ENCODE measurements at places on chromosomes 7 and 10.

GRCh38 chr7:135933509-135934188, 43.5 kb downstream of the MTPN start:
- no peak for DNase-seq

GRCh38 chr7:2052657-2053048, 180.1 kb downstream of the MAD1L1 start:
- no peak for DNase-seq

DNA sequence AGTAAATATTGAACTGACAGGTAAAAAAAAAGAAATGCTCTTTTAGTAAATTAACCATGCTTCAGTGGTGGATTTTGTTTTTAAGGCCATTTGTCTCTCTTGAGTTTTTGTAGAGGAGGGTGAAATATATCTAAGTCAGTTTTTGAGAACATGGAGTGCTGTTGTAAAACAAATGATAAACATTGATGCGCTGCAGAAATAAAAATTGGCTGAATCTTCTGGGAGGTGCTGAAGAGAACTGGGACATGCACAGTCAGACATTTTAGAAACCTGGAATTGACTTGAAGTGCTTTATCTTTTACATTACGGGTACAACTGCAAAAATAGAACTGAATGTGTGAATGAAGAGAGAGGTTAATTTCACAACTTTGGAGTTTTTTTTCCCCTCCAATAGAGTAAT, 203.0 kb upstream of the HDAC9 start:
- DNase-seq, result no peak

DNA sequence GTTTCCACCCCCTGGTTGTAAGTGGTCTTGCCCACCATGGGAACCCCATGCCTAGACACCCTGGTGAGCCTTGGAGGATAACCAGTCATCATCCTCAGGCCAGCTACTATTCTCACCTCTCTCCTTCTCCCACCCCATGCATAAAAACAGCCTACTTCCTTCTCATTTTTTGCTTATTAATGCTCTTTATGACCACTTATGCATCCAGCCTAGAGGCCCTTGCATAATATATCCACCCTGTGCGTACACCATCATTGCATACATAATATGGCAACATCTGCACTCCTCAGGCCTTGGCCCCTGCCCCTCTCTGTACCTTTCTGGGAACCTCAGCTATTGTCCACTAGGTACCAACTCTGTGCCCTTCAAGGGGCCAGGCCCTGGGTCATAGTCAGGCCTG, 91.0 kb downstream of the CDH23 start:
- no peak for DNase-seq

DNA sequence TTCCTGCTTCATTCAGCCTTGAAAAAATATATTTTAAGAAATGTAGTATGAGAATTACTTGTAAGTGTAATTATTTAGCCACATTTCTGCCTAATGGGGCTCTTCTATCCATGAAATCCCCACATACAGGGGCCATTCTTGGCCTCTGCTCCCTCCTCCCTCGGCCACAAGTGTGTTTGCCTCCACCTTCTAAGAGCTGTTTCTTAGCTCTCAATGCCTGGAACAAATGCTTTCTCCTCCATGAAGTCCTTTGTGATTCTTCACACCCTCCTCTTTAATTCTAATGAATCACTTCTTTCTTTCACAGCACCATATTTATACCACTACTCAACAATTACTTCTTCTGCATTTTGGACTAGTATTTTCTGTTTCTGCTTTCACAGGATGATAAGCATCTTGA, 88.8 kb upstream of the BET1 start:
- DNase-seq, result no peak
